Endothelial cell (in vitro differentiated cells): ENCODE measurements at places on chromosomes 4 and X.

GRCh38 chr4:164485136-164485535, 268.8 kb upstream of the SMIM31 start:
- DNase-seq = no peak

GRCh38 chr4:87589531-87589930, 18.8 kb upstream of the DSPP start:
- DNase-seq = no peak

DNA sequence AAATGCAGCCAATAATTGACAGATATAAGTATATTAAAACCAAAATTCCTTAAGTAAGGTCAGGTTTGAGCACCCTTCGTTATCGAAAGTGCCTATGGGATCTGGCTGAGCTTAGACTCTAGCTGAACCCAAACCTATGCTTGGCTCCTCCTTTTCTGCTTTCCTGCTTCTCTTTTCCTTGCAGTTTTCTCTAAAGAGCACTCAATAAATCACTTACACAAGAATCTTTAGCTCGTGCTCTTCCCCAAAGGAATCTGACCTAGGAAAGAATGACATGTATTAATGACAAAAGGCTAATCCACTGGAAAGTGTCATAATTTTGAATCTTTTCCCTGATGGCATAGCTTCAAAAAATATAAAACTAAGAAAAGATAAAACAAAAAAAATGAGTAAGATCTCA, 282.7 kb downstream of the DKK2 start:
- no peak for DNase-seq

- DNase-seq = no peak
Measured at GRCh38 chrX:109974906-109975655, 27.8 kb upstream of the TMEM164 start.

DNA sequence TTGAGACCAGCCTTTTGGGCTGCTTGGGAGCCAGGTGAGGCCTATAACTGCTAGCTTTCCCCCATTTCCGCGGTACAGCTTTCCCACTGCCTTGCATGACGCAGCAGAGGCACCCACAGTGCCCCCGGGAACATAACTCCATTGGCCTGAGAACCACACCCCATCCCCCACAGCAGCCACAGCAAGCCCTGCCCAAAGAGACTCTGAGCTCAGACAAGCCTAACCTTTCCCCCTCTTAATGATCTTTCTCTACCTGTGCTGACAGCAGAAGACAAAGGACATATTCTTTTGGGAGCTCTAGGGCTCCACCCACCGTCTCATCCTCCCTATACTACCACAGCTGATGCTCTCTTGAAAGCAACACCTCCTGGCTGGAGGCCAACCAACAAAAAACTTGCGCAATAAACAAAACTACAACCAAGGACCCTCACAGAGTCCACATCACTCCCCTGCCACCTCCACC, 114.8 kb downstream of the FANCB start:
- no peak for DNase-seq

- DNase-seq = no peak
Measured at GRCh38 chr4:11264841-11265240, 163.9 kb downstream of the HS3ST1 start.
